RPMI8226 (cell line): ENCODE measurements at places on chromosomes 2 and 18.

- no peak for DNase-seq
Observed at GRCh38 chr2:240391111-240392051, 44.1 kb upstream of the GPC1 start.

DNA sequence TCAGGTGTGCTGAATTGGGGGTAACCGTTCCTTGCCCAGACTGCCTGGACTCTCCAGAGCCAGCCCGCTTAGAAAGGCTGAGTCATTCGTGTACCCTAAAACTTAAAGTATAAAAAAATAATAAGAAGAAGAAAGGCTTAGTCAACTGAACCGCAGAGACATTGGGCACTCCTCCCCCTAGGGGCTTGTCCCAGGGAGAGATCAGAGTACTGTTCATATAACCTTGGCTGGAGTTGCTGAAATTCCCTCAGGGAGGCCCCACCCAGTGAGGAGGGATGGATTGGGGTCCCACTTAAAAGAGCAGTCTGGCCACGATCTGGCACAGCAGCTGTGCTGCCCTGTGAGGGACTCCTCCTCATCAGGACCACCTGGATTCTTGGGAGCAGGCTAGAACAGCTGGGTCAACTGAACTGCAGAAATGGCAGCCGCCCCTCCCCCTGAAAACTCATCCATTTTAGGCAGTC is 37.2 kb downstream of the ANKRD12 start:
- DNase-seq, result no peak

DNA sequence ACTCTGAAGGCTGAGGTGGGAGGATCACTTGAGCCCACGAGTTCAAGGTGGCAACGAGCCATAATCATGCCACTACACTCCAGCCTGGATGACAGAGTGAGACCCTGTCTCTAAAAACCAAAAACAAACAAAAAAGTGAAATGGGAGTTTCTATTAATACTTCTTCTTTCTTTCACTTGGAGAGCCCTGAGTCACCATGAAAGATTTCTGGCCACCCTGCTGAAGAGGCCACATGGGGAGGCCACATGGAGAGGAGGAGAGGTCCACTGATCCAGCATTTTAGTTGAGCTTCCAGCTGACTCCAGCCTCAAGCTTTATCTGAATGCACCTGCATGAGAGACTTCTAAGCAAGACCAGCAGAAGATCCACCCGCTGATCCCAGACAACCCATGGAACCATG is 74.2 kb upstream of the LAPTM4A start:
- no peak for DNase-seq

DNA sequence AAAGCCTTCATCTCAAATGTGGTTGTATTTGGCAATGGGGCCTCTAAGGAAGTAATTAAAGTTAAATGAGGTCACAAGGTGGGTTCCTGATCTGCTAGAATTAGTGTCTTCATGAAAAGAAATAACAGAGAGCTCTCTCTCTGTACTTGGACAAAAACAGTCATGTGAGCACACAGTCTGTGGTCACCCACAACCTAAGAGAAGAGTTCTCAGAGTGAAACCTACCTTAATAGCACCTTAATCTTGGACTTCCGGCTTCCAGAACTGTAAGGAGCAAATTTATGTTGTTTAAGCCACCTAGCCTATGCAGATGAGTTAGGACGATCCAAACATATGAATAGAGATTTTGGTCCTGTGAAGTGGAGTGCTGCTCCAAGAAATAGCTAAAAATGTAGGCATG is 758.9 kb downstream of the LRRTM4 start:
- no peak for DNase-seq

DNA sequence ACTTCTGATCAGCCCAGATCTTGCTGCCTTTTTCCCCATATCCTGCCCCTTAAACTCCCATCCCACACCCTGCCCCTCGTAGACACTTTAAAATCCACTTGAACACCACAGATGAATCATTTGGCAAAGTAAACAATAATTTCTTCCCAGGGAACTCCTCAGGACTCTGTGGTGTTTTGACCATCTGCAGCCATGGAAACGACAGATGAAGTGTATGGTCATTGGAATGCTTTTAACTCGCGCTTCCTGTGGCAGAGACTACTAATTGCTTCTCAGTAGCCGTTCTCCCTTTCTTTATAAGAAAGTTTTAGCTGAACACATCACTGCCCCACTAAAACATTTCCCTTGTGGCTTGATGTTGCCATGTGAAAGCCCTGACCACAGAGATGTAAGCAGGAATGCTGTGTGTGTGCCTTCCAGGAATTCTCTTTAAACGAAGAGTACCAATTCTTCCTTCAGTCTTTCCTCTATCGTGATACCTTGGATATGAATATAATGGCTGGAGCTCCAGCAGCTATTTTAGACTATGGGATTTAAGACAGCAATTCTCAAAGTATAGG is 92.7 kb upstream of the PARD3B start:
- DNase-seq, result no peak

GRCh38 chr2:158999458-158999857 is 31.0 kb downstream of the TANC1 start:
- DNase-seq, result no peak

DNA sequence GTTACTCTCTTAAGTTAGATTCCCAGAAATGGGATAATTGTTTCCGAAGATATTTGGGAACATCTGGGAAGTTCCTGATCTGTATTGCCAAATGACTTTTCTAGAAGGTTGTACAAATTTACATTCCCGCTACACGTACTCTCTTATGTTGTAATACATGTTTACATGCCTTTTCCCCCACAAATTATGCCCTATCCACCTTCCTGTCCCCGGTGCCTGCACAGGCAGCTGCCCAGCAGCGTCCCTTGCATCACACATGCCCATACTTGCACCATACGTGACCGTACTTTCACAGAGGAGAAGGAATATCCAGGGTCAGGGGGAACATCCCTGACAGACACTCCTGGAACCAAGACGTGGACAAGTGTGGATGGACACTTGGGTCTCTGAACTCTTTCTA is 24.2 kb upstream of the KLF11 start:
- DNase-seq, result no peak

- DNase-seq, result no peak
Observed at GRCh38 chr18:63168287-63168686, 151.3 kb downstream of the BCL2 start.

DNA sequence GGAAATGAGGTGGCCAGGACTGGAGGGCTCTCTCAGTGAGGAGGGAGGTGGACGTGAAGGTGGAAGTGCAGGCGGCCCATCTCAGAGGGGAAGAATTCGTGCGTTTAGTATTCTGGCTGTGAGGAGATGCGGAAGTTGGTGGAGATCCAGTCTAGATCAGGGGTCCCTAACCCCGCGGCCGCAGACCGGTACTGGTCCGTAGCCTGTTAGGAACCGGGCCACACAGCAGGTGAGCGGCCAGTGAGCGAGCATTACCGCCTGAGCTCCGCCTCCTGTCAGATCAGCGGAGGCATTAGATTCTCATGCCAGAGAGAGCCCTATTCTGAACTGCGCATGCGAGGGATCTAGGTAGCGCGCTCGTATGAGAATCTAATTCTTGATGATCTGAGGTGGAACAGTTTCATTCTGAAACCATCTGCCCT is 1.6 kb upstream of the FHOD3 start:
- no peak for DNase-seq

DNA sequence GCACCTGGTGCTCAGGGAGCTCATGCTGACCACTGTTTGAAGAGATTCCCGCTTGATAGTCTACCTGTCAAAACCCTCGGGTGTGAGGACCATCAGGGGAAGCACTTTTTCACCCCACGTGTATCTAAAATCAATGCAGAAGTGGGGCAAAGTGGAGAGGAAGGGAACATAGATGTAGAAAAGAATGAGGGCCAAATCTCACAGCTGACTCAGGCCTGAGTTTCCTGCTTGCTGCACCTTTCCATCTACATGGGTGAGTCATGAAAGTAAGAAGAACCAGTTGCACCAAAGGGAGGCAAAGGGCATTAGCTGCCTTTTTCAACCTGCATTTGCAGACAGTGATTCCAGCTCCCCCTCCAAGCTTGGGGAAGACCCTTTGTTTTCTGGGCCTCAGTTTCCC is 100.2 kb upstream of the MYCN start:
- DNase-seq, result no peak

DNA sequence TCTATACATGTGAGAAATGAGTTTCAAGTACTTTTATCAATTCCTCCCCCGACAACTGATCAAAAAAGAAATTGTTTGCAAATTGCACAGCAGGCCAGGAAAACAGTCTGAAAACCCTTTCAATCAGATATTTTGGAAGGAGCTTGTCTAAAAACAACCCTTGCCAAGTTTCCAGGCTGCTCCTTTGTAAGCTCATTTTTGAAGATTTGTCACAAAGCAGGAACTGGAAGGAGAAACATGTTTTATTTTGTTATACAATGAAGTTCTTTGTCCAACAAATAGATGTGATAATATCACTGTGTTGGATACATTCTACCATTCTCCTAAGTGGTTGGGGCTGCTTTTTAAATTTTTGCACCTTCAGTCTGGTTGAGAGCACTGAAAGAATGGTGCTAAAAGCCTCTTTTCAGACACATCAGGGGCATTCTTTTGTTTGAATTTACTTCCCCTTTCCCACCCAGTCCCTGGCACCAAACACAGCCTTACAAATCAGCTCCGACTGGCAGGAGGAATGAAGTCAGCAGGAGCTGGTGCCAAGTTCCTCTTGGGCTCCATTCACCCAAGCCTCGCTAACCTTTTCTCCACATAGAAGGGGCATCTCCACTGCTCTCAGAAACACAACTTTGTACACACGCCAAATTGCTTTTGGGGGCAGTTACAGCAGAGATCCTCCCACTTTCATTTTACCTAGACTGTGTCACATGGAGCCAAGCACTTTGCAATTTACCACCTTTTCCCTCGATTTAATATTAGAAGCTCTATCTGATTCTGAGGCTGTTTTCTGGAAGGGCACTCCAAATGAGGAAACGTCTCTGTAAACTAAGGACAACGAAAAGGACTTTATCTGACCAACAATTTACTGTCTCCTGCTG is 88.0 kb downstream of the C1D start:
- DNase-seq, result peak; percentile 25

DNA sequence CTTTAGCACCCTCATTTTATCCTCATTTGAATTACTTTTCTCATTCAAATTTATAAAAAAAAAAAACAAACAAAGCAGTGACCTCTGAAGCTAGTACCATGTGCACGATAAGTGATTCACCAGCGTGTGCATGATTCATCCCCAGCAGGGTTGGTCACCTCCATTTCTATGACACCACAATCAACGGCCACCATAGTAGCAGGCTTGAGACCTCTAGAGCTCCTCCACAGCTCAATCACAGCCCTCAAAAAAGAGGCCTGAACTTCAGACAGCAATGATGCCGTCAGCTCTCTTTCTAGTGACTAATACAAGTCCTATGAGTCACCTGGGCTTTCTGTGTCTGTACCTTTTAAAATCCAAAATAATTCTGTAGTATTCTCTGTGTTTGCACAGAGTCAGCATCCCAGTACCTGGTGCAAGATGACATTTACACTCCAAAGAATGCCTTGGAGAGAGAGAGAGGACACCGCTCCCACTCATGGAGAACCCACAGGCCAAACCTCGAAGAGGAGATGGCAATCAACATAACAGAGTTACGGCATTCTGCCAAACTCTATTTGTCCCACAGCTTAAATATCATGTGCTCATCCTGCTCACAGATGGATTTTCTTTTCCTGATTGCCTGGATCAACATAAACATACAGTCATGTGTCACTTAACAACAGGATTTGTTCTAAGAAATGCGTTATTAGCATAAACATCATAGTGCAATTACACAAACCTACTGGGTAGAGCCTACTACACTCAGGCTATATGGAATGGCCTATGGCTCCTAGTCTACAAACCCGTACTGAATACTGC is 58.7 kb downstream of the L3MBTL4 start:
- no peak for DNase-seq

DNA sequence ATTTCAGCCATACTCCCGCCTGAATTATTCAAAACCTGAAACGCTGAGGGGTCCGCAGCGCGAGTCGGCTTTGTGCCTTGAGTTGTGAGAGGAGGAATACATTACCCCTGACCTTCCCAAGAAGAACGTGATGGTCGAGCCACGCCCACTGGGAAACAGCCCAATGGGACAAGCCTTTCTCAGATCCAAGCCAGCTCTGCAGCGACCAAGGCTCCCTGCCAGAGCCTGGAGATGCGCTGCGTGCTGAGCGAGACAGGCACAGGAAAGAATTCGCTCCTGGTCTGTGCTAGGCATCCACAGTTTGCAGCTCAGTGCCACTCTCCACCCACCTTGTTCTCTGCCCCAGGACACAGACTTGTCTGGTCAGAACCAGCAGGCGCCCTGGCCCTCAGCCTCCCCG is 74.1 kb upstream of the GLI2 start:
- no peak for DNase-seq

DNA sequence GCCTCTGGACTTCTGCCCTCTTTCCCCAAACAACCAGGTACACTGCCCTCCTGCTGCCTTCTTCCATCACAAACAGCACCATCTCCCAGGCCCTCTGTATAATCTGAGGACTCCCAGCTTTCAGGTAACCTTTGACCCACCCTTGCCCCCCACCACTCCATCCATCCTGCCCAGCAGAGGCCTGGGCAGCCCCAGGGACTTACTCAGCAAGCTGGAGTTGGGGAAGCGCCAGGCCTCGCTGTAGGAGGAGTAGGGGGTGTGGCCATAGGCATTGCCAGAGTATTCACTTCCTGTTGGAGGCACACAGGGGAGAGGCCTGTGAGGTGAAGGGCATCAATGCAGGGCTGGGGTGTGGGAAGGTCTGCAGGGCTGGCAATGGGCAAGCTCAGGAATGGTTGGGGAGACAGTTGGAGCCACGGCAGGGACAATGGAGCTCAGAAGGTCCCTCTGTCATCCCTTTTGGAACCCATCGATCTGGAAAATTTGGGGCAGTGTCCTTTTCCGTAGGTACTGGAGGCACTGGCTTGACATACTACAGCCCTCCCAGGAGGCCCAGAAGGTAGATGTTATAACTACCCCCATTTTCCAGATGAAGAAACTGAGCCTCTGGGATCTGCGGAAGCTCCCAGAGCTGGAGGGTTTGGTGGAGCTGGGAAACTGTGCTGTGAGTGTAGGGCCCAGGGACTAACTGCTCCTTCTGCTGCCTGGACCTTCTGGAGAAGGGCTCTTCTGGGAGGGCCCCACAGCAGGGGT is 46.3 kb downstream of the PSD4 start:
- DNase-seq, result peak; percentile 49
